ENCODE measurements at places on chromosomes 7 and 10. TPM values are rescaled to one million over a fixed set of nuclear protein-coding genes. Genes with fewer than 3 reads are reported as not detected.

DNA sequence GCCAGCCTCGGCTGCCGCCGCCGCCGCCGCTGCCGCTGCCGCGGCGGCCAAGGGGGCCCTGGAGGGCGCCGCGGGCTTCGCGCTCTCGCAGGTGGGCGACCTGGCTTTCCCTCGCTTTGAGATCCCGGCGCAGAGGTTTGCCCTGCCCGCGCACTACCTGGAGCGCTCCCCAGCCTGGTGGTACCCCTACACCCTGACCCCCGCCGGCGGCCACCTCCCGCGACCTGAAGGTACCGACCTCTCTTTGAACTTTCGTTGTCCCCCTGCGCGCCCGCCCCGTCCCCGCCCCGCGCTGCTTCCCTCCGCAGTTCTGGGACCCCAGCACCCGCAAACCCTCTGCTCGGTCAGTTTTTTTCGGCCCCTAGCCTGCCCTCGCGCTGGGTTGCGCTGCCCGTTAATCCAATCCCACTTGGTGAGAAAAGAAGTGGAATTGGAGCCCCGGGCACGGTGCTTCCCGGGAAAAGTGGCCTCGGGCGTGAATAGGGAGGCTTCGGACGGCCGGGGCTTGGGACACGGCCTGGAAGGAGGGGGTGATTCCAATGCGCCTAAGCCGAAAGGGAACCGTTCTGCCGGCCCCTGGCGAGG, 543 bp downstream of the HMX3 start:
- no peak for DNase-seq
- no peaks in the 10 kb centered on the region for H3K36me3 ChIP-seq
- peaks cover 100% of the 10 kb centered on the region for H3K27me3 ChIP-seq

DNA sequence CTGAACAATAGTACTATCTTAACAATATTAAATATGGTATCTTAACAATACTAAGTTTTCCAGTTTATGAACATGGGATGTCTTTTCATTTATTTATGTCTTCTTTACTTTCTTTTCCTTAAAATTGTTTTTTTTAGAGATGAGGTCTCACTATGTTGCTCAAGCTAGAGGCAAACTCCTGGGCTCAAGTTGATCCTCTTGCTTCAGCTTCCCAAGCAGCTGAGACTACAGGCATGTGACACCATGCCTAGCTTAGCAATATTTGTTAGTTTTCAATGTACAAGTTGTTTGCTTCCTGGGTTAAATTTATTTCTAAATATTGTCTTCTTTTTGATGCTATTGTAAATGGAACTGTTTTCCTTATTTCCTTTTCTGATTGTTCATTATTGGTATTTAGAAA, 16.9 kb downstream of the CDH23 start:
- H3K36me3 ChIP-seq: no peaks in the 10 kb centered on the region
- no peaks in the 10 kb centered on the region for H3K4me1 ChIP-seq
- H3K27me3 ChIP-seq: no peaks in the 10 kb centered on the region
- no peak overlapping the region for H3K4me3 ChIP-seq
- H3K27ac ChIP-seq: no peak overlapping the region

GRCh38 chr10:108861181-108861754, 1062.0 kb downstream of the XPNPEP1 start:
- DNase-seq: no peak
- no peak overlapping the region for H3K27ac ChIP-seq
- H3K36me3 ChIP-seq: no peaks in the 10 kb centered on the region
- H3K4me3 ChIP-seq: no peak overlapping the region

GRCh38 chr7:158500651-158501052, 87.0 kb downstream of the PTPRN2 start:
- H3K27ac ChIP-seq: no peak overlapping the region
- no peaks in the 10 kb centered on the region for H3K4me1 ChIP-seq
- DNase-seq: no peak
- no peaks in the 10 kb centered on the region for H3K36me3 ChIP-seq

Gene ABCF2
- 30.2 TPM for total RNA-seq

DNA sequence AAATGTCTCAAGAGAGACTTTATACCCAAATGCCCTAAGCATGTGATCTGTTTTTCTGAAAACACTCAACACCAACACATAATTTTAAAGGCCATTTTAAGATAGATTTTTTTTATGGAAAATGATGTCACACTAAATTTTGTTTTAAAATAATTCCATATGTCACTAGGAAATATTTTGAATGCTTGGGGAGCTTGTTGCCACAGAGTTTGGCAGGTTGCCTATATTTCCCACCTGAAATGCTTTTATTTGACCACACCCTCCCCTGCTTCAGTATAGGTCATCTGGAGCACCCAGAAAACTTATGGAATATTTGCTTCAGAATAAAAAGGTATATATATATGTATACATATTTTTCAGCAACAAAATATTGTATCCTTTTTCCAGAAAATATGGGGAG, 180.0 kb upstream of the ANK3 start:
- no peak overlapping the region for H3K4me3 ChIP-seq
- DNase-seq: no peak
- H3K27ac ChIP-seq: no peak overlapping the region
- no peaks in the 10 kb centered on the region for H3K36me3 ChIP-seq
- H3K27me3 ChIP-seq: no peaks in the 10 kb centered on the region
- H3K4me1 ChIP-seq: peaks cover 12% of the 10 kb centered on the region

GRCh38 chr7:3201306-3201705, 99.7 kb upstream of the SDK1 start:
- H3K36me3 ChIP-seq: no peaks in the 10 kb centered on the region
- H3K4me1 ChIP-seq: no peaks in the 10 kb centered on the region
- no peak overlapping the region for H3K4me3 ChIP-seq
- H3K27ac ChIP-seq: no peak overlapping the region
- no peak for DNase-seq

Gene YAE1
- 1.4 TPM for total RNA-seq

Gene CALCR
- total RNA-seq: not detected

DNA sequence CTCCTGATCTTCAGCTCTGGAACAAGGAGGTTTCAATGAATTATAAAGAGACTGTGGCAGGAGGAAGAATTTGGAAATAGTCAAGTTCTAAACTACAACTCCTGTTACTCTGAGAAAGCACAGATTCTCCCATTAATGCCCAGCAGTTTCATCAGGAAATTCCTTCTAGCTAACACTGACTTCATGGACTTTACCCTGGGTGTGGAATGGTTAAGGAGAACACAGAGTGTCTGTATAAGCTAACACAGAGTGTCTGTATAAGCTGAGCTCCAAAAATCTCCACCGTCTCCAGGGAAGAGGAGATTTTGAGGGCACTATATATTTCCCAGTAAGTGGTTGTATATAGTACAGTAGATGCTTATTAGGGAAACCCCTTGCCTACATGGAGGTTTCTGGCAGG, 675.5 kb downstream of the XPNPEP1 start:
- no peak overlapping the region for H3K27ac ChIP-seq
- H3K36me3 ChIP-seq: no peaks in the 10 kb centered on the region
- H3K4me1 ChIP-seq: no peaks in the 10 kb centered on the region
- no peaks in the 10 kb centered on the region for H3K27me3 ChIP-seq
- H3K4me3 ChIP-seq: no peak overlapping the region

Gene RPEL1
- total RNA-seq: not detected

DNA sequence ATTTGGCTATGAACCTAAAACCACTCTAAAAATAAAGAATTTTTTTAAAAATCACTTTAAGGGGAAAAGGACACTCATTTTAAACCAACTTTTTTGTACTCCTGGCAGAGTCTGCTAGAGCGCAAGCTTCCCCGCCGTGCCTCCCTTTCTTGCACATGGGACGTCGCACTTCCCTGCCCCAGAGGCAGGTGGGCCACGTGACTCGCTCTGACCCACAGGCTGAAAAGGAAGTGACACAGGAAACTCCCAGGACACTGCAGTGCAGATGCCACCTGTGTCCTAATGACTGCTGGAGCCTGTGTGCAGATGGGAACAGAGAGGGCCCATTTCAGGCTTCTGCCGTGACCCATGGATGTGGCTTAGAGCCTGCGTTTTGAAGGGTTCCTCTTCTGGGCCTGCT, 142.1 kb upstream of the LANCL2 start:
- no peak overlapping the region for H3K4me3 ChIP-seq
- H3K36me3 ChIP-seq: no peaks in the 10 kb centered on the region
- H3K27ac ChIP-seq: no peak overlapping the region
- no peaks in the 10 kb centered on the region for H3K4me1 ChIP-seq

GRCh38 chr7:105118612-105119600, 104.9 kb downstream of the KMT2E start:
- DNase-seq: no peak
- no peaks in the 10 kb centered on the region for H3K27me3 ChIP-seq
- peaks cover 17% of the 10 kb centered on the region for H3K36me3 ChIP-seq
- no peak overlapping the region for H3K27ac ChIP-seq
- H3K4me3 ChIP-seq: no peak overlapping the region
- H3K4me1 ChIP-seq: no peaks in the 10 kb centered on the region

- peak overlapping the region; percentile 69 for H3K27ac ChIP-seq
- H3K27me3 ChIP-seq: no peaks in the 10 kb centered on the region
- no peaks in the 10 kb centered on the region for H3K36me3 ChIP-seq
- H3K4me1 ChIP-seq: peaks cover 61% of the 10 kb centered on the region
- no peak overlapping the region for H3K4me3 ChIP-seq
- no peak for DNase-seq
Observed at GRCh38 chr10:96263176-96263575, 8.2 kb downstream of the BLNK start.

Gene SH2D4B
- not detected for total RNA-seq

DNA sequence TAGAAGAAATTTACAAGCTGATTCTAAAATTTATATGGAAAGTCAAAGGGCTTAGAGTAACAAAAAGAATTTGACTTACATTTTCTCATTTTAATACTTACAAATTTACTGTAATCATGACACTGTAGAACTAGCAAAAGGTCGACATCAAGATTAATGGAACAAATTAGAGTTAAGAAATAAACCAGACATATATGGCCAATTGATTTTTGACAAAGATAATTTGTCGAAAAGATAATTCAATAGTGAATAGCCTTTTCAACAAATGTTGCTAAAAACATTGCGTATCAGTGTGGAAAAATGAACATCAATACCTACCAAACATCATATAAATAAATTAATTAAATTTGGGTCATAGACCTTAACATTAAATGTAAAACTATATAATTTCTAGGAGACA, 955.5 kb upstream of the AUTS2 start:
- no peak overlapping the region for H3K27ac ChIP-seq
- H3K4me1 ChIP-seq: no peaks in the 10 kb centered on the region
- no peaks in the 10 kb centered on the region for H3K27me3 ChIP-seq
- H3K36me3 ChIP-seq: no peaks in the 10 kb centered on the region
- no peak overlapping the region for H3K4me3 ChIP-seq

DNA sequence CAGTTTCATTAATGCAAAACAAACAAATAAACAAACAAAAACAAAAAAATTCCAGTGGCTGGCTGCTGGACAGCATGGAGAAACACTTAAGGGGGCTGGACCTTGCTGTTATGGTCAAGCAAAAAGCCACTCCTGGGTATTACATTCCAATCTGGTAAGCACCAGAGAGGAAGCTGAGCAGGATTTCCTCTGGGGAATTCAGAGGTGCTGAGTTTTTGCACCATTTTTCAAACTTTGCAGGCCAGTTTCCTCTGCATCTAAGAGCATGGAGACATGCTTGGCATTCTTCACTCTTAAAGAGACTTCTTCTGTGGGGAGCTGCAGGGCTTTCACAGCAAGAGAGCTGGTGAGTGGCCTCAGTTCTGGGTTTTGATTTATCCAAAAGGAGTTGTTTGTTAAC, 84.5 kb downstream of the FZD1 start:
- no peaks in the 10 kb centered on the region for H3K4me1 ChIP-seq
- no peak for DNase-seq
- H3K36me3 ChIP-seq: no peaks in the 10 kb centered on the region
- H3K4me3 ChIP-seq: no peak overlapping the region

DNA sequence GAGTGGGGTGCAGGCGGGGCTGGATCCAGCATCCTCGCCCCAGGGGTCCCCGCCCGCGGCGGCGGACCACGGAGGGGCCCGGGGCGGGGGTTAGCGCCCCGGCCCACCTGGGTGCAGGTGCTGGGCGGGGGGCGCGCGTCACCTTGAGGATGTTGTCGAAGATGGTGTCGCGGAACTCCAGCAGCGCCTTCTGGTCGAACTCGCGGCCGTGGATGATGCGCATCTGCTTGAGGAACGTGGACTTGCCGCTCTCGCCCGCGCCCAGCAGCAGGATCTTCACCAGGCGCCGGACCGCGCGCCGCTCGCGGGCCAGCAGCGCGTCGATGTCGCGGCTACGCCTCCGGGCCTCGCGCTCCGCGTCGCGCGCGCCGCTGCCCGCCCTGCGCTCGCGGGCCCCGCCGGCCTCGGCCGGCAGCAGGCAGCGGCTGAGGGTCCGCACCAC, 376 bp downstream of the GNA12 start:
- H3K4me1 ChIP-seq: peaks cover 8% of the 10 kb centered on the region
- no peaks in the 10 kb centered on the region for H3K36me3 ChIP-seq
- H3K4me3 ChIP-seq: peak overlapping the region; percentile 82
- peak overlapping the region; percentile 83 for H3K27ac ChIP-seq
- peak; percentile 48 for DNase-seq

Gene TDRD1
- total RNA-seq: not detected

DNA sequence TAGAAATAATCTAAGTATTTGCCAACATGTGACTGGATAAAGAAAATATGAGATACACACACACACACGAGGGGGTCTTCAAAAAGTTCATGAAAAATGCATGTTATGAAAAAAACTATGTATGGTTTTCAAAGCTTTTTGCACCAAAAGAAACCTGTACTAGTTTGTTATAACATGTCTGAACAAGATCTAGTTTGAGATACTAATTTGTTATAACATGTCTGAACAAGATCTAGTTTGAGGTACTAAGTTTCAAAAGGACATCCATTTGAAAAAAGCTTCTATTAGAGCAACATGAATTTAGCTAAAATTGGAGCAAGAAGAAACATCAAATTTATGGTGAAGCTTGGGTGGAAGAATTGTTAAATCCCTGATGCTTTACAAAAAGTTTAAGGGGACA, 19.8 kb upstream of the ADRA2A start:
- no peak overlapping the region for H3K4me3 ChIP-seq
- H3K4me1 ChIP-seq: no peaks in the 10 kb centered on the region
- H3K27me3 ChIP-seq: no peaks in the 10 kb centered on the region
- H3K27ac ChIP-seq: no peak overlapping the region

DNA sequence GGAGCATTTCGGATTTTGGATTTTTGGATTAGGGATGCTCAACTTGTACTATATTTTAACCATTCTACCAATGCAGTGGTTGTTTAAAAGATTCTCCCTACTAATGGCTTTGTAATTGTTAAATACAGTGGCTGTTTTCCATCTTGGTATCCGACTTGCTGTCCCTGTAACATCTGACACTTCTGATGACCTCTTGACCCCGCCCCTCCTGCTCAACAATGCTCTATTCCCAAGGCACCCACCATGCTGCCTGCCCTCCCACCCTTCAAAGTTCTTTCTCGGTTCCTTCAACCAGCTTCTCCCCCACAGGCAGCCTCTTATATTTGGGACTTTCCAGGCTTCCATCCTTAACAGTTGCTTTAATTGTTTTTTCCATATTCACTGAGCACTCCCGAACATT, 2.0 kb downstream of the PRTFDC1 start:
- no peaks in the 10 kb centered on the region for H3K36me3 ChIP-seq
- H3K27ac ChIP-seq: no peak overlapping the region
- H3K4me3 ChIP-seq: no peak overlapping the region
- peaks cover 18% of the 10 kb centered on the region for H3K4me1 ChIP-seq

Gene LFNG
- 17.9 TPM for total RNA-seq

DNA sequence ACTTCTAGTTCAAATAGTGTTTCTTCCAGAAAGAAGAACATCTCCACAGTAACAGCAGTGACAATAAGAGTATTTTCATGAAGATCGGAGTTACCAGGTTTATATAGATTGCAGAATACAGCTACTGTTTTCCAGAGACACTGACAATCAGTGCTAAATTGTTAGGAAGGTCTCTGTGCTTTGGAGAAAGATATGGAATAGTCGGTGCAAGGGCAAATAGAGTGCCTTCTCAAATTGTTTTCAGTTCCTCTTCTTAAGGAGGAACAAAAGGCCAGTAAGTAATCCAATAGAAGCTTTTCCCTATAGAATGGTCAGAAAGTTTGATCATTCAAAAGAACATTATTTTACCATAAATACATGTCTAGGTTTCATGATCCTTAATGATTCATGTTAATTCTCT, 2.6 kb upstream of the KIAA1217 start:
- H3K36me3 ChIP-seq: no peaks in the 10 kb centered on the region
- peaks cover 42% of the 10 kb centered on the region for H3K4me1 ChIP-seq
- H3K27me3 ChIP-seq: no peaks in the 10 kb centered on the region
- no peak overlapping the region for H3K4me3 ChIP-seq
- no peak for DNase-seq
